ENCODE measurements at places on chromosomes 5 and 9. TPM values are rescaled to one million over a fixed set of nuclear protein-coding genes. Genes with fewer than 3 reads are reported as not detected.

- no peak for DNase-seq
- H3K27ac ChIP-seq: no peak overlapping the region
- no peaks in the 10 kb centered on the region for H3K27me3 ChIP-seq
- H3K36me3 ChIP-seq: no peaks in the 10 kb centered on the region
Observed at GRCh38 chr9:78004478-78005229, 27.0 kb downstream of the GNAQ start.

- no peaks in the 10 kb centered on the region for H3K36me3 ChIP-seq
- no peak overlapping the region for H3K4me3 ChIP-seq
- H3K27ac ChIP-seq: no peak overlapping the region
- no peak for DNase-seq
- no peaks in the 10 kb centered on the region for H3K27me3 ChIP-seq
Observed at GRCh38 chr9:98381311-98382103, 126.1 kb upstream of the TBC1D2 start.

DNA sequence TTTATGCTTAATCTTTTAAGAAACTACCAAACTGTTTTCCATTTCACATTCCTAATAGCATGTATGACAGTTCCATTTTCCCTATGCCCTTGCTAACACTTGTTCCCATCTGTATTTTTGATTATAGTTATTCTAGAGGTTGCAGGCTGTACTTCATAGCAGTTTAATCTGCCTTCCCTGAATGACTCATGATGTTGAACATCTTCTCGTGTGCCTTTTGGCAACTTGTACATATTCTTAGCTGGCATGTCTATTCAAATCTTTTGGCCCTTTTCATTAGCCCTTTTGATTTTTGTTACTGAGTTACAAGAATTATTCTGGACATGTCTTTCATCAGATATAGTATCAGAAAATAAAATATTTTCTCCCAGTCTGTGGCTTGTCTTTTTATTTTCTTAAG, 320.3 kb downstream of the DIRAS2 start:
- no peak overlapping the region for H3K4me3 ChIP-seq
- H3K27ac ChIP-seq: no peak overlapping the region

GRCh38 chr5:152688561-152689249, 283.6 kb upstream of the NMUR2 start:
- no peak overlapping the region for H3K27ac ChIP-seq
- H3K36me3 ChIP-seq: no peaks in the 10 kb centered on the region
- H3K4me1 ChIP-seq: peaks cover 5% of the 10 kb centered on the region
- no peak overlapping the region for H3K4me3 ChIP-seq
- no peaks in the 10 kb centered on the region for H3K27me3 ChIP-seq

Gene SLCO4C1
- total RNA-seq: 1.1 TPM

Gene NAA35
- total RNA-seq: 29.2 TPM

Data from suprapubic skin (tissue), 4 donors.